ENCODE measurements at places on chromosomes 12 and 14.

DNA sequence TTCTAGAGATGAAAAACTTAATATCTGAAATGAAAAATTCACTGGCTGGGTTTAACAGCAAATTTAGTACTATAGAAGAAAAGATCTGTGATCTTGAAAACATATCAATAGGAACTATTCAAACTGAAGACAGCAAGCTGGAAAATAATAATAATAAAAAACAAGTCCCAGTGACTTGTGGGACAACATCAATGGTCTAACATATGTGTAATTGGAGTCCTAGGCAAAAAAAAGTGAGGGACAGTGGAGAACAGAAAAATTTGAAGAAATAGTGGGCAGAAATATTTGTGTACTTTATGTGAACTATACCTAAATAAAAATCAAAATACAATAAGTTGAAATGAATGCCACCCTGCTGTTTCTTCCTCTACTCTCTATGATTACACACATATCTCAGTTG is 2.4 kb upstream of the SERPINA9 start:
- ATAC-seq = no peak

DNA sequence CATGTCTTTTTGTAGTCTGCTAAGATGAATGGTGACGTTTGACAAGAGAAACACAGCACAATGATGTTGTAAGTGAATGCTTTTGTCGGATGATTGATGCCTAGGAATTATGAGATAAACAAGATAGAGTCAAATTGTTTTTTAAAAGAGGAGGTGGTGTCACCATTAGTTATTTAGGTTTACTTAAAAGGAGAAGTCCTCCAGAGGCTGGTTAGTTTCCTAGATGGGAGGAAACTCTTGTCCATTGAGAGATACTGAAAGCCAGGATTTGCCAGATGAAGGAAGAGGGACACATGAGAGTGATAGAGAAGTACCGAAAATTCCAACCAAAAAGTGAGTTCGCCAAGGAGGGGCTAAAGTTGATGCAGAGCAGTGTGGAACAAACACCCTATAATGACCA is at the start of gene OR10G2:
Gene OR10G2, minus strand, starts transcription at position 101 of the 400 bp plus-strand sequence. Its CDS starts 98 bp downstream, at position 3.
- ATAC-seq = no peak

GRCh38 chr14:80930095-80930494 is 11.4 kb downstream of the CEP128 start:
- ATAC-seq = no peak

GRCh38 chr12:32134101-32134888 is 27.6 kb downstream of the BICD1 start:
- no peak for ATAC-seq

DNA sequence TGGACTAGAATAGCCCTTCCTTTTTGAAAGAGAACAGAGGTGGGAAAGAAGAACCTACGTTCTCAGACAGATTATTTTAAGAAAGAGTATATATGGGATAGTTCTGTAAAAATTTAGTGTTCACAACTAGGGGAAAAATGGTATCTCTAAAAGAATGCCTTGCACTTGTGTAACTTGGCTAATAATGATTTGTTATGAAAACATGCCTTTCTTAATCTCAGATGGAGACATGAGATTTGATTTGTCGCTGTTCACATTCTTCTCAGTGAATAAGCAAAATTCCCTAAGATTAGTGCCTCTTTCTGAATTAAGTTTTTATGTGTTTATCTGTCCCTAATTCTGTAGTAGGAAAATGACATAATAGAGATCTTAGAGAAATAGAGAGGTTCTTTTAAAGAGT is 100.8 kb downstream of the USP15 start:
- no peak for ATAC-seq

DNA sequence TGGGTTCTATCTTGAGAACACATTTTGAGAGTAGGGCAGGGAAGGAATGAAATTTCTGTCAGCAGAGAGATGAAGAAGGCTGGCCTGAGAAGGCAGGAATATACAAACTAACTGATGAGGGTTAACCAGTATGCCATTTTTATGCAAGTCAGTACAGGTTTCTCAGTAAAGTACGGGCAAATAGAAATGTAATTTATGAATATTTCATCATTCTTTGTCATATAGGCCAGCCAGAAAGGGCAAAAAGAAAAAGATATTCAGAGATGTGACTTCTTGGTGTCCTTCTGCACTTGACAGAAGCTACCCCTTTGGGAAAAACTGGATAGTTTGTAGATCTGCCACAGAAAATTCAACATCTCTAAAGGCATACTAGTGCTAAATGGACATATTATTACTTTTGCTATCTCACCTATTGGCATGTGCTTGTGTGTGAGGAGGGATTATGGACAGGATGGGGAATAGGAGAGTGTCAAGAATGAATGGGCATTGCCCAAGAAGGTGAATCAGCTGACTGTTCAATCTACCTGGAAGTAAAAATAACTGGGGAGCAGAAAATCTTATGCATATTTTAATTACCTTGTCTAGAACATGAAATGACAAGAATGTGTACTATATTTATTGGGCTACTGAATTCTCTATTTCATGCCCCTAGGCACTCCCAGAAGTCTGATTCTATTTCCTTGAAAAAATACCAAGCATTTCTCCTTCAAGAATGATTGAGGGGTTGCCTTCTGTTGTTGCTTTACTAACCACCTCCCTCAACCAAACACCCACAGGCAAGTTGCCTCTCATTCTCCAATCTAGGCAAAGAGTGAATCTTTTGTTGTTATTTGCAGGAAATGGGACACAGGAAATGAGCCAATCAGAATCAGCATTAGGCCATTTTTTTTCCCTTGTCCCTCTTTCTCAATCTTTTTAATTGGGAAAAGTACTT is 175.1 kb upstream of the SLC38A2 start:
- no peak for ATAC-seq

DNA sequence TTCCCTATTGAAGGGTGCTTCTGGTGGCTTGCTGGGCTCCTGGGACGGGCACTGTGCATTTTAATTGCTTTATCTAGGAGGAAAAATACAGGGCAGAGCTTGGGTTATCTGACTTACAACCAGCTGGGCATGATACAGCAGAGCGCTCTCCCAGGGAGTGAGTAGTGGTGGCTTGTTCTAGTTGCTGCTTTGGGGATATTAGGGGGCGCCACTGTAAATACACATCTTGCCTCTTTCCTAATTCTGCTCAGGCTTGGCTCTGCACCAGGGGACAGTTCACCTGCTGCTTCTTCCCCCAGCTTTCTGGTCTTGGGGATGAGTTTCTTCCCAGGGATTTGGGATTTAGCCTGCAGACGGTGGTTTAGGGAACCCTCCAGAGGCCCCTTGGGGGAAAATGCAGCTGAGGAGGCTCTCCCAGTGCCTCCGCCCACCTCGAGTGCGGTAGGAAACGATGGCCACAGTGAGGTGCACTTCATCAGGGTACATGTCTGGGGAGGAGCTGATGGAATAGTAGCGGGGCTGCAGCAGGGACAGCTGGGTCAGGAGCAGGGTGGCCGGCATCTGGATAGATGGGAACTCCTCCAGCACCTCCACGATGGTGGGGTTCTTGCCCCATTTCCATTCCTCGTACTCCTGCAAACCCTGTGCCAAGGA is 36.9 kb upstream of the FBXO21 start:
- ATAC-seq = no peak

DNA sequence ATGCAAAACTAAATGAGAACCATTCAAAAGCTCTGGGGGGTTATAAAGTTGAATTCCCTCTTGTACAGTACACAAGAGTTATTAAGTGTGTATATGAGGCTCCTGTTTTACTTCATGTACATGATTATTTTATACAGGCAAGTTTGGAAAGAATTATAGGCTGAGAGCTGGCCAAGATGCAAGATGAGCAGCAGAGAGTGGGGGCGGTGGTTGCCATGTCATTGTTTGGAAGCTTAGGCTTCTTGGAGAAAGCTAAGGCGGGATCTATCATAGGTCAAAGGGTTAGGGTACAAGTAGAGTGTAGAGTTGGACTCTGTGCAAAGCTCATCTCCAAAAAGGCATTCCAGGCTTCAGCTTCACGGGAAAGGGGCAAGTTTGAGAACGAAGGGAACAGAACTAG is 297.1 kb upstream of the TBX3 start:
- ATAC-seq = no peak

All from motor neuron (in vitro differentiated cells).